8988T (cell line): ENCODE measurements at places on chromosomes 2 and 18.

DNA sequence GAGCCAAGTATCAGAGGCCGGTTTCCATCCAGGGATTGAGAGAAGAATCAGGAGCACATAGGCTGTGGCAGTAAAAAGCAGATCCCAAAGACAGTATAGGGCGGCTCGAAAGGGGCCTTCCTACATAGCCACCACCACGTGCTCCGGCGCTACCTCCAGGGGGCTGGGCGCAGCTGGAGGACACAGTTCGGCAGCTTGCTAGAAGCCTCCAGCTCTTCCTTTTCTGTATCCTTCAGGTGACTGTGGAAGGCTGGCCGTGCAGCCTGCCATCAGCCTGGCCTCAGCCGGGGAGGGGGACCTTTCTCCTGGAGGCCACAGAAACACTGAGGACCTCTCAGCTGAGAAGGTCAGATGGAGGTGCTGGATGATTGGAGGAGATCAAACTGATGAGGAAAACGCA, 183.6 kb upstream of the GLI2 start:
- DNase-seq, result no peak

DNA sequence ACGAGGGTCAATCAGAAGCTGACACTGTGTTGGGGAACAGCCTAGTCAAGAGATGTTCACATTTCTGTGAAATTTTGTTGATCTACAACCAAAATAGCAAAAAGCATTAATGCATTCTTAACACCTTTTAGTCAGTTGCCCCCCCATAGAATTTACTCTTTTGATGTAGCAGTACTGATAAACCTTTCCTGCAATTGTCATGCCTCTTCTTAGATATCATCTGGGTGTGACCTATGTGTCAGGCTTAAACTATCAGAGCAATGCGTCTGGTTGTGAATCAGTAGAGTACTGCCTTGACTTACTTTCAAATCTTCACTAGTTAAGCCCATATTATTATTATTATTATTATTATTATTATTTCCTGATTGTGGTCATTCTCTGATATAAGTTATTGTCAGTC, 61.9 kb downstream of the GREB1L start:
- DNase-seq, result no peak

DNA sequence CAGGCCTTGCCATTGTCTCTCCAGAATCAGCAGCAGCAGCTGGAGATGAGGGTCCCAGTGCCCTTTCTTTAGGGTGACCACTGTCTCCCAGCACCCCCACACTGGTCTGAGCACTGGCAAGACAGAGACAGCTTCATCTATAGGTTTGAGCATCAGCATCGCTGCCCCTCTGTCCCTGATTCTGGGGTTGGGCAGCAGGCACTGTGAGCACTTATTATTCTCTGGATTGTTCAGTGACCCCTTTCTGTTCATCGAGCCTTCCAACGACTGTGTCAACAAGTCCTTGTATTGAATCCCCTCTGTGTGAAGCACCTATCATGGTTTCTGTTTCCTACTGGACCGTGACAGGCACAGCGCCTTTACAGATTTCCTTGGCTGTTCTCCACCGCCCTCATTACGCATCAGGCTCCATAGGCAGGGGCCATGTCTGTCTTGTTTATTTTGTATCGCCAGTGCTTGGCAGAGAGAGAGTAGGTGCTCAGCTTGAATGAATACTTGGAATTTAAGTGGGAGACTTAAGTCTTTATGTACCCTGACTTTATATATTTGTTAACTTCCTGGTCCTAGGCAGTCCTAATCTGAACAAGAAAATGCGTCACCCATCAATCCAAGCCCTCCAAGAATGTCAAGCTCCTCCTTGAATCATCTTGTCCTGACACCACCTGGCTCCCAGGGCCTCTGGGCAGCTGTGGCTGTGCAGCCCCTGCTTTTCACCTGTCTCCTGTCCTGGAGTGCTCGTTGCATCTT, 11.4 kb downstream of the MALL start:
- no peak for DNase-seq

GRCh38 chr2:173571887-173572680, 217.4 kb downstream of the CDCA7 start:
- no peak for DNase-seq

- DNase-seq, result no peak
These were observed 87.1 kb upstream of the KCTD1 start for GRCh38 chr18:26635466-26635865.

DNA sequence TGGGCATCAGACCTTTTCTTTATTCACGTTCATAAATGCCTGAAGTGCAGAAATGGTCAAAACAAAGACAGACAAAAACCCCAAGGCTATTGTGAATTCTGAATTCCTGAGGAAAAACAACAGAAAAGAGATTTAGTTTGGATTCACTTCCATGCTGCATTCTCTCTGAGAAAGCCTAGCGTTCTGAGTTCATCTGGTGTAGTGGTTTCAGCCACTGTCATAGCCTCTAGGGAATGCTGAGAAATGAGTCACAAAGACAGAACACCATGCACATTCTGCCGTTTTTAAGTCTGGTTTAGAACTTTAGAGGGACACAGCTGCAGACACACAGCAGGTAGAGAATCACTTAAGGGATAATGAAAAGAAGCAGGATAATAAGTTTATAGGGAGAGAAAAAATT, 93.8 kb downstream of the LRP1B start:
- no peak for DNase-seq
